ENCODE measurements at places on chromosomes 7 and 10.

- no peak for DNase-seq
These were observed 58.8 kb downstream of the CAV1 start for GRCh38 chr7:116583653-116584052.

DNA sequence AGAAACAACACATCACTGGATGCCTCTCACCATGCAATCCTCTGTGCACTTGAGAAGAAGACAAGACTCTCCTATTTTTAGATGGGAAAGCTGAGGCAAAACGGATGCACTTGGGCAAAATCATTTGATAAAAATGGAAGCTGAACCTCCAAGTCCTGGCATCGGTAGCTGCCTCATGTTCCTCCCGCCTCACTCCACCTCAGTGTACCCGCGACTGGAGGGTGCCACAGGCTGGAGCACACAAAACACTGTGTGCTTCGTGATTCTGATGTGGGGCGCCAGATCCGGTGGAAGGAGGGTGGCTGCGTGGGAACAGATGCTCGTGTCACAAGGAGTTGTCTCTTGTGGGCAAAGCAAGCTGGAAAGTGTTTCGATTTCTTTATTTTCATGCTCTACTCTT is 41.3 kb downstream of the TAS2R41 start:
- DNase-seq: no peak

GRCh38 chr10:70191972-70192305 is 21.6 kb upstream of the SAR1A start:
- no peak for DNase-seq

DNA sequence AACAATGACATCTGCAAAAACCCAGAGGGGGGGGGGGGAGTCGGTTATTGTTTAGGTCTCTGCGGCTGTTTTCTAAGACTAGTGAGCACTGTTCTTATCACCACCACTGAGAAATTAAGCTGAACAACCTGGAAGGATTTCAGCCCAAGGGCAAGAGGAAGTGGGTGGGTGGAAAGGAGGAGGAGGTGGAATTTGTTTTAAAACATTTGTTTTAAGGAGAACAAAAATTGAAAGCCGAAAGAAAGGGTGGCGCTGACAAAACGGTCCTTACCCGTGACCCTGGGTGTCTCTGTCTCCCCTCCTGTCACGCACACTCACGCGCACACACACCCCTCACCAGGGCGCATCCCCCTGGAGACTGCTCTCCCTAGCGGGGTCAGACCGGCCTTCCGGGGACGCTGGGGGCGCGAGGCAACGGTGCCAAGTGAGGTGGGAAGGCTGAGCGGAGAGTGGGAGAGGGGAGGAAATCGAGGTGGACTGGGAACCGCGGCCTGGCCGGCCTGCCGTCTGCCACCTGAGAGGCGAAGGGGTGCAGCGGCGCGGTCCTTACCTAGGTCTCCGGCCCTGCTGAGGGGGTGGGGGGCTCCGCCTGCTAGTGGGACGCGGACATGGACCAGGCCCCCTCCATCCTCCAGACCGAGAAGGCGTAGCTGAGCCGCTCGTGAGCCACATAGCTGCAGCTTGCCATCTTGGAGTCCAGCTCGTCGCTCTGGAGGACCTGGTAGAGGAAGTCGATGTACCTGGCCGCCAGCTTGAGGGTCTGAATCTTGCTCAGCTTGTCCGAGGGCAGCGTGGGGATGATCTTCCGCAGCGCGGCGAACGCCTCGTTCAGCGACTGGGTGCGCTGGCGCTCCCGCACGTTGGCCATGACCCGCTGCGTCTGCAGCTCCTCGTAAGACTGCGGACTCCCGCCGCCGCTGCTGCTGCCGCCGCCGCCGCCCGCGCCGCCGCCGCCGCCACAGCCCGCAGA is 1.0 kb downstream of the TWIST1 start:
- DNase-seq: peak; percentile 59

GRCh38 chr7:1923409-1924257 is 253.6 kb downstream of the ELFN1 start:
- DNase-seq: no peak

DNA sequence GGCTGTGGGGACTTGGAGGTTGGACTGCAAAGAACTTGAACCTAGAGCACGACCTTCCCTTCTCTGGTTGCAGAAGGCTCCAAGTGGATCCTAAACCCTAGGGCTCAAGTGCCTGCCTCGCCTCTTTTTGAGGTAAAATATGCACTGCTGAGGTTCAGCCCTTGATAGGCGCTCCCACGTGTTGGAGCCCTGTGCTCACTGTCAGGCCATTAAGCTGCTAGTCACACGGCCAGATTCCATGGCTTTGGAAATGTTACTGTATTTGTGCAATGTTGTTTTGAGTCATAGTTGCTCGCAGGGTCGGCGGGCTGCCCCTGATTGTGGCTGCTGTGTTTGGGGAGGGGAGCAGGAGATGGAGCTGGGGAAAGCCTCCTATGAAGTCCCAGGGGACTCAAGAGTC is 39.8 kb upstream of the PCBD1 start:
- DNase-seq: peak; percentile 63

- DNase-seq: no peak
These were observed 395.4 kb downstream of the GATA3 start for GRCh38 chr10:8449909-8450308.

DNA sequence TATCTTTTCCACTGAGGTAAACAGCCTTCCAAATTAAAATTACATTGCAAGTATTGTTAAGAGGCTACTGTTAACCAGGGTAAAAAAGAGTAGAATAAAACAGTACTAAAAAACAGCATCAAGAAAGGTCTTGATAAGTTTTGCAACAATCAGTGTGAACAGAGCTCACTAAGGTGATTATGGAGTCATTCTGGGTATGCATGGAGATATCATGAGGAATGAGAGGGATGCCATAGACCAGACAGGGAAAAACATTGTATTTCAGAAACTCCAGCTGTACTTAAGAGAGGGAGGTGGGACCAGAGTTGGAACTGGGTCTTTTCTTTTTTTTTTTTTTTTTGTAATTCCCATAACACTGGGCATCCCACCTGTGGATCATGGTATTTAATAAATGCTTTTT is 549.6 kb downstream of the INHBA start:
- DNase-seq: no peak
